ENCODE measurements at places on chromosomes 3 and 15.

DNA sequence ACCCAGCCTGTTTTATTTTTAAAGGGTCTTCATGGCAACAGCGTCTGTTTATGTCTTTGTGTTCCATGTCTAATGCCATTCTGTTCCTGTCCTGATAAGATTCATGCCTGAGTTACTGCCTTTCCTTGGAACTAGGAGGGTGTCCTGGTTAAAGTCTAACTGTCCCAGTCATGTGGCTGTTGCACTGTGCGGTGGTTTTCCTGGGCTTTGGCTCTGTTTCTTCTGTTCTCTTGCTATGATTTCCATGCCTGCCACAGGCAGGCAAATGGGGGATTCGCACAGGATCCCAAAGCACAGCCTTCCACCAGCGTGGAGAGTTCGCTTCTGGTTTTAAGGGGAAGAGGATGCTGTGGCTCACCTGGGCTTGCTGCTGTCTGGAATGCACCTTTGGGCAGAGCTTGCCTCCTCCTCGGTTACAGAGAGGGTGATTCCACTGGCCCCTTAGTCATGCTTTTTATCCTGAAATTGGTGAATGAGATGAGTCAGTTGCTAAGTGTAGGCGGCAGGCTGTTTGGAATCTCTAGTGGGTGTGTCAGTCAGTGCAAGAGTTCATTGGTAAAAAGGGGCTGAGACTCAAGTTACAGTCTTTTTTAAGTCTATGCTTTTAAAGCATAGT, 86.8 kb downstream of the CCK start:
- no peak for DNase-seq

DNA sequence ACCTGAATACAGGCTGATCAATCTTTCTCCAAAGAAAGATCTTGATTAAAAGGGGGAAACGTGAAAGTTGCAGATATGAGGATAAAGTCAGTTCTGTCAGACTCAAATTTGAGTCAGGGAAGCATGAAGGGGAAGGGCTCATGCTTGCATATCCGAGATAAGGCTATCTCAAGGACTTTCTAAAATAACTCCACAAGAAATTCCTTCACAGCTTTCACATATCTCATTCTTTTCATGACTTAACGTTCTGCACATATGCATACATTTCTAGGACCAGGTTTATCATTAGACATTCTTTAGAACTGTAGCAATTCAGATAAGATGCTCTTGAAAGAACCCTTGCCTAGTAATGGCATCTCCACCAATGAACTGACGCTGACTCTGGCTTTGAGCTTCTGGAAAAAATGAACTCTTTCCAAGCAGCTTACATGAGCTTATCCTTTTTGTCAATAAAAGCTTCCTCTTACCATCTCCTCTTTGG, 15.9 kb downstream of the SH3GL3 start:
- no peak for DNase-seq

GRCh38 chr15:99486371-99487336, 79.1 kb upstream of the MEF2A start:
- peak; percentile 60 for DNase-seq

- no peak for DNase-seq
Observed at GRCh38 chr3:182937293-182938051, 42.9 kb downstream of the DCUN1D1 start.

DNA sequence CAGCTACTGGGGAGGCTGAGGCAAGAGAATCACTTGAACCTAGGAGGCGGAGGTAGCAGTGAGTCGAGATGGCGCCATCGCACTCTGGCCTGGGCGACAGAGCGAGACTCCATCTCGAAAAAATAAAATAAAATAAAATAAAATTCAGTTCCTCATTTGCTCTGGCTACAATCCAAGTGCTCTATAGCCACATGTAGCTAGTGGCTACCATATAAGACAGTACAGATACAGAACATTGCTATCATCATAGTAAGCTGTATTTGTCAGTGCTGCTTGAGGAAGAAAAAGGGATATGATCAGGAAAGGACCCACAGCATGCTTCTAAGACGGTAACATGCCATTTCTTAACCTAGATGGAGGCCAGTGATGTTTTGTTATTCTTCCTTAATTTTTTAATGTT, 88.7 kb upstream of the CDAN1 start:
- DNase-seq = no peak

- DNase-seq = no peak
Observed at GRCh38 chr15:67831363-67831762, 6.1 kb downstream of the SKOR1 start.

DNA sequence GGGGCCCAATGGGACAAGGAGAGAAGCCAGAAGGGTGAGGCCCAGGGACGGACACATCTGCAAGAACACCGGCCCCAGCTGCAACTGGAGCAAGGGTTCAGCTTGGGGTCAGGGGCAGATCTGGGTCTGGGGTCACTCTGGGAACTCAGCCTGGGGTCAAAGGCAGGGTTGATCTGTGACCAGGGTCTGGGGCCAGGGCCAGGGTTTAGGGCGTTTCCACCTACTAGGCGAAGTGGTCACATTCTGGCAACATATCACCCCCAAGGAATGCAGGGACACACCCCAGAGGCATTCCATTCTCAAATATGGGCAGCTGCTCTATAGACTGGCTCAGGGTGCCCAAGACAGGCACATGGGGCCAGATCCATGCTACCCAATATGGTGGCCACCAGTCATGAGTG, 9.0 kb downstream of the UROC1 start:
- DNase-seq = no peak
